ENCODE measurements at places on chromosomes 3 and 15. TPM values are rescaled to one million over a fixed set of nuclear protein-coding genes. Genes with fewer than 3 reads are reported as not detected.

SLC4A7 gene
- total RNA-seq: 16.9 TPM

CD200 gene
- 0.45 TPM for total RNA-seq

SEMA5B gene
- total RNA-seq: 0.84 TPM

OXSR1 gene
- total RNA-seq: 39.3 TPM

GXYLT2 gene
- total RNA-seq: 3.4 TPM

BAHD1 gene
- 25.9 TPM for total RNA-seq

AMT gene
- 2.5 TPM for total RNA-seq

ZNF710 gene
- 21.4 TPM for total RNA-seq

MEGF11 gene
- 0.66 TPM for total RNA-seq

ACOX2 gene
- total RNA-seq: 9.5 TPM

CLDN16 gene
- 0.27 TPM for total RNA-seq

ARGFX gene
- total RNA-seq: not detected

BNIP2 gene
- 56.0 TPM for total RNA-seq

MEX3B gene
- 0.34 TPM for total RNA-seq

DNAJA4 gene
- 1.1 TPM for total RNA-seq

C2CD4B gene
- total RNA-seq: 0.50 TPM

CFAP100 gene
- not detected for total RNA-seq

FSIP1 gene
- 1.3 TPM for total RNA-seq

C3orf80 gene
- 3.2 TPM for total RNA-seq

PRR20G gene
- not detected for total RNA-seq

AHSG gene
- total RNA-seq: 237 TPM

LXN gene
- not detected for total RNA-seq

ARHGEF26 gene
- 20.8 TPM for total RNA-seq

GALNT15 gene
- total RNA-seq: not detected

EPHB3 gene
- 5.6 TPM for total RNA-seq

MME gene
- 0.52 TPM for total RNA-seq

PARL gene
- total RNA-seq: 97.0 TPM

GP9 gene
- total RNA-seq: not detected

NRG4 gene
- 0.95 TPM for total RNA-seq

EFCC1 gene
- total RNA-seq: 0.28 TPM

ADAMTS9 gene
- total RNA-seq: 4.0 TPM

ACTRT3 gene
- total RNA-seq: not detected

INTS14 gene
- 37.7 TPM for total RNA-seq

GPR156 gene
- 3.1 TPM for total RNA-seq

TMEM266 gene
- 0.28 TPM for total RNA-seq

RTP3 gene
- total RNA-seq: not detected

FOXB1 gene
- total RNA-seq: not detected

MAP2K5 gene
- total RNA-seq: 14.0 TPM

GOLGA8J gene
- not detected for total RNA-seq

ANKUB1 gene
- total RNA-seq: not detected

OXNAD1 gene
- 20.0 TPM for total RNA-seq

GOLGA8S gene
- not detected for total RNA-seq

DUOXA2 gene
- total RNA-seq: 1.6 TPM

ANKRD34C gene
- total RNA-seq: not detected

TGM4 gene
- not detected for total RNA-seq

CEP19 gene
- 1.6 TPM for total RNA-seq

Data from Caco-2 (cell line).